ENCODE measurements at places on chromosomes 7 and 10. TPM values are rescaled to one million over a fixed set of nuclear protein-coding genes. Genes with fewer than 3 reads are reported as not detected.

Gene FGFR2
- total RNA-seq = 58.4 TPM

Gene MGAM2
- 0.07 TPM for total RNA-seq

Gene RPA3
- total RNA-seq = 78.8 TPM

Gene MLLT10
- total RNA-seq = 58.1 TPM

Gene ZFAND2A
- 13.6 TPM for total RNA-seq

Gene MYH16
- total RNA-seq = not detected

Gene H2BK1
- not detected for total RNA-seq

Gene LIPN
- total RNA-seq = not detected

Gene LIPM
- not detected for total RNA-seq

Gene ZP3
- not detected for total RNA-seq

Gene PNLIP
- not detected for total RNA-seq

Gene PLA2G12B
- total RNA-seq = not detected

Gene ZCCHC24
- total RNA-seq = 24.3 TPM

Gene LRRC61
- total RNA-seq = 23.2 TPM

Gene COL13A1
- total RNA-seq = 9.5 TPM

Gene C10orf143
- 2.7 TPM for total RNA-seq

Gene KIAA1217
- total RNA-seq = 10.5 TPM

Gene ECHDC3
- 5.3 TPM for total RNA-seq

Gene SPDYE2B
- not detected for total RNA-seq

Gene AFAP1L2
- 73.6 TPM for total RNA-seq

Gene NRG3
- 3.4 TPM for total RNA-seq

Gene CTTNBP2
- total RNA-seq = 12.5 TPM

Gene GIMAP6
- not detected for total RNA-seq

Gene GPER1
- total RNA-seq = 0.91 TPM

Gene NME8
- total RNA-seq = not detected

Gene ZNF425
- 4.9 TPM for total RNA-seq

Gene ITIH5
- total RNA-seq = not detected

Gene HTR7
- total RNA-seq = 0.09 TPM

Gene ETV1
- 89.4 TPM for total RNA-seq

Gene IFIT1B
- not detected for total RNA-seq

Gene GBX1
- total RNA-seq = 2.4 TPM

Gene GRM8
- total RNA-seq = 2.7 TPM

Gene TAX1BP1
- total RNA-seq = 44.4 TPM

Gene ACSL5
- not detected for total RNA-seq

Gene ITGA8
- 0.37 TPM for total RNA-seq

Gene RGR
- total RNA-seq = 0.23 TPM

Gene HTR5A
- not detected for total RNA-seq

Gene ALOX5
- total RNA-seq = not detected

Gene CTBP2
- total RNA-seq = 127 TPM

Gene SFTPA1
- not detected for total RNA-seq

Gene CYP2E1
- total RNA-seq = 0.49 TPM

Gene LRIT1
- not detected for total RNA-seq

Gene PLAU
- 4.2 TPM for total RNA-seq

Gene CPA2
- 0.55 TPM for total RNA-seq

Gene ZNF479
- total RNA-seq = not detected

Gene FBXO24
- total RNA-seq = 0.61 TPM

Gene INA
- 36.4 TPM for total RNA-seq

Gene GNAT3
- total RNA-seq = not detected

Gene PDK4
- total RNA-seq = not detected

Gene CYP3A7
- total RNA-seq = not detected

Gene GIGYF1
- total RNA-seq = 82.9 TPM

Gene PCBD1
- total RNA-seq = 38.3 TPM

Gene HOXA9
- 10.0 TPM for total RNA-seq

Gene PAX4
- total RNA-seq = not detected

Gene CNPY1
- 2.4 TPM for total RNA-seq

Measured in neural crest cell (in vitro differentiated cells).